ENCODE measurements at places on chromosomes 1 and 21.

DNA sequence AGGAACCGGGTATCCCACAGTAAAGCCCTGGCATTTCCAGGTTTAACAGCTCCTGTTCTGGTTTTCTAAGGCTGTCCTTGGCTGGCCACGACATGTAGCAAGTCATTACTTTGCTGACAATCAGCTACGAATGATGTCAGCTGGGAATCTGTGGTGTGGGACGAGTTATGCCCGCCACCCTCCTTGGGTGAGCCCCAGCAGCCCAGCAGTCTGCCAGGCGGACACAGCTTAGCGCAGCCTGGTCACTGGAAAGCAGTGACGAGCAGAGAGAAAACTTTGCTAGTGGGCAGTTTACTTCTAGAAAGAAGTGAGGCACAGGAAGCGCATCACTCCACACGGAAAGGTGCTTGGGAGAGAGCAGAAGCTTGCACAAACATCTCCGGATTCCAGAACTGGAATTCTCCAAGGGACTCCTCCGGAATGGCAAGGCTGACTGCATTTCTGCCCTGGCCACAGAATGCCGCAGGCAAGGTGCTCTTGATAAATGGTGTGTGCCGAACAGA lies 15.5 kb upstream of the ZNF436 start:
- no peak for DNase-seq

DNA sequence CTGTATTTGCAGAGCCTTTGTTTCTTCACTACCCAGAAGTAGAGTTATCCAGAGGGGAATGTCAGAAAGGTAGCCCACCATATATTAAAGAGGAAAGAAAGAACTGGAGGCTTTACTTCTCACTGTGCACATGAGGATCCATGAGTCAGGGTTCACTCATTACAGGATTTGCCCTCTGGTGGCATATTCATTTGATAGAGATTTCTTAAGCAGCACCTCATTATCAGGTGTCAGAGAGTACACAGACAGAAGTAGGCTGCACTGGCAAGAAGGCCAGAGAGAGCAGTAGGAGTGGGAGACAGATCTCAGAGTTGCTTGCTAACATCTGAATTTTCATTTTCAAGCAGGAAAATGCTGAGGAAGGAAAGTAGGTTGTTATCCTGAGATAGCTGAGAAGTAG lies 123.8 kb downstream of the PIK3R3 start:
- no peak for DNase-seq

GRCh38 chr1:40306296-40306695 lies 10.8 kb downstream of the COL9A2 start:
- DNase-seq = no peak

DNA sequence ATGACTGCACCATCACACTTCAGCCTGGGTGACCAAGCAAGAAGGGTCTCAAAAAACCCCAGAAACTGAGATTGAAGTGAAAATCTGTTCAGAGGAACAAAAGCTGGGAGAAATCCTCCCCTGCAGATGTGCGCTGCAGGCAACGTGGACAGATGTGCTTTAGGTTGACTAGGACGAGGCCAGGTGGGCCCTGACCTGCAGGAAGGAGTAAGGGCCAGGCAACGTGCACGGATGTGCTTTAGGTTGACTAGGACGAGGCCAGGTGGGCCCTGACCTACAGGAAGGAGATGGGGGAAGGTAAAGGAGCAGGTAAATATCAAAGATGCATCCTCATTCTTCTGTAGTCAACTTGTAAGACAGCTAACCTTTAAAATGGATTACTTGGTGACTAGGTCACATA lies 2.5 kb upstream of the KRTAP12-1 start:
- no peak for DNase-seq

DNA sequence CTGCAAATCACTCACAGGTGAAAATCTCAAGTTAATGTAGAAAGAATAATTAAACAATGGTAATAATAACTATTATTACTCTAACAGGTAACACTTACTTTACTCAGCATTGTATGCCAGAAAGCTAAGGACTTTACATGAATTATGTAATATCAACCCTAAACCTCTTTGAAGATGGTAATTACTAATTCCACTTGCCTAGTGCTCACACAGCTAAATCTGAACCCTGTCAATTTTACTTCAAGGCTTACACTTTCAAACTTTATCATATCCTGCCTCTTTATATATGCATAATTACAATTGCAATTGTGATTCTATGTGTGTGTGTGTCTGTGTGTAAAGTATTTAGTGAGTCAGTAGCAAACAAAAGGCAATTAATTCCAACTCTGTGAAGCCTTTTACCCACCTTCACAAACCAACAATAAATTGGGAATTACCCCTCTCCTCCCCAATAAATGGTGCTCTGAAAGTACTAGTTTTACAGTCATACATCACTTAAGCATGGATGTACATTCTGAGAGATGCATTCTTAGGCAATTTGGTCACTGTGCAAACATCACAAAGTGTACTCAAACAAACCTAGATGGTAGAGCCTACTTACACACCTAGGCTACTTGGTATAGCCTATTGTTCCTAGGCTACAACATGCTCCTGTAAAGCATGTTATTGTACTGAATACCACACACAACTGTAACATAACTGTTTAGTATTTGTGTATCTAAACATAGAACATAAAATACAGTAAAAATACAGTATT lies 5.9 kb downstream of the ZNF644 start:
- no peak for DNase-seq

DNA sequence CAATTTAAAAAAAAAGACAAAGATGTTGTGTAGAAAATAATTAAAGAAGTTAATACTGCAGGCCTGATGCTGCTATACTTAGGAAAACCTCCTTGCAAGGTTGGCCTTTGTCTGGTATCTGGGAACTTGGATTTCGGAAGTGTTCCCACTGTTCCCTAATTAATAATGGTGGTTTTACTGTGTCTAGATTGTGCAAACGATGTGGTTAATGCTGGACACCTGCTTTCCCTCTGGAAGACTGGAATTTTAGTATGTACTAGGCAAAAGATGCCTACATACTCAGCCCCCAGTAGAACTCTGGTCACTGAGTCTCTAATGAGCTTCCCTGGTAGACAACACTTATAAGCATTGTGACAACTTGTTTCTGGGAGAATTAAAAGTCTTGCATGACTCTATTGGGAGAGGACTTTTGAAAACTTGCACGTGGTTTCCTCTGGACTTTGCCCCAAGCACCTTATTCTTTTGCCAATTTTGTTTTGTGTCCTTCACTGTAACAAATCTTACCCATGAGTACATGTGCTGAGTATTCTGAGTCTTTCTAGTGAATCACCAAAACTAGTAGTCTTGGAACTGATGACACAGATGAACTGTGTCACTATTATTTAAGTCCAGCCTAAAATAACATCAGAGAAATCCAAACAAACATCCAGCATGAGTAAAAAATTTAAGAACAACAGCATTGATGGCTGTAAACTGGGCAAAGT lies 40.4 kb downstream of the LIN9 start:
- no peak for DNase-seq

- no peak for DNase-seq
Observed at GRCh38 chr1:35452106-35452774, 105.0 kb downstream of the KIAA0319L start.

DNA sequence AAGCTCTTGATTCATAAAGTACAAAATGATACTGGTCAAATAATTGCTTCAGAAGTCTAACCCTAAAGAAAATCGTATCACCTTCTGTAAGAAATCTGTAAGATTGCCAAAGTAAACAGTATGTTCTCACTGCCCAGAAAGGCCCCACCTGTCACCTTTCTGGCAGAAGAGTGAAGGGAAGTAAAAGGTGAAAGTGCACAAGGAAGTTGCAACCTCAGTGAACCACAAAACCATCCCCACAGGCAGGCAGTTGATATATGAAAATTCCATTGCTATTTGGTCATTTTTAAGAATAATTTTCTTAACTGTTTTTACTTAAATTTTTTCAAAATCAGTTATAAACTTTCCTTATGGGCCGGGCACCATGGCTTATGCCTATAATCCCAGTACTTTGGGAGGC lies 48.5 kb upstream of the FBXO28 start:
- no peak for DNase-seq

DNA sequence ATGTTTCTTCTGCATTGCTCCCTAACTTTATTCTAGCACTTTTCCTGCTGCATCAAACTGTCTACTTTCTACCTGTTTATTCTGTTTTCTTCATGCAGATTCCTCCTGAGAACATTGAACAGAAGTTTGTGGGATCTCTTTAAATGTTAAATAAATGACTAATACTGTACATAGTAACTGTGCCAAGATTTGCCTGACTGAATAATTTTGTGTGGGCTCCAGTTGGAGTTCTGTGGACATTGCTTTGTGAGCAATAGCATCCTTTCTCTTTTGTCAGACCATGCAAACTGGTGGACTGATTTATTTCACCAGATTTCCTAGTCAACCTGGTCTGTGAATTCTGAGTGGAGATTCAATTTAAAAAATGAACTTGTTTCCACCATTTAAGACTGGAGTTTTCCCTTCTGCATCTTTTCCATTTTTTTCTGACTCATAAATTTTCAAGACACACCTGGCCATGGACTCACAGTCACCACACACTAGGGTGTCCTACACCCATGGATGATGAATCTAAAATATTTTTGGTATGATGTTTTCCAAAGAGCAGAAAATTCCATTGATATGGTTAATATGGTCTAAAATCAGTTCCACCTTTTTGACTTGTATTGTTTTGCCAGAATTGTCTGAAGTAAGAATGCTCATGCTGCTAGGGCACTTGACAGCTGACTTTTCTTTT lies 140.7 kb upstream of the SPAG17 start:
- no peak for DNase-seq

GRCh38 chr1:205330150-205330549 lies 8.6 kb upstream of the NUAK2 start:
- DNase-seq = no peak

GRCh38 chr1:243253211-243253925 lies 1.7 kb downstream of the CEP170 start:
- no peak for DNase-seq

Data from HS-27A (cell line).